ENCODE measurements at places on chromosomes 5 and 9.

DNA sequence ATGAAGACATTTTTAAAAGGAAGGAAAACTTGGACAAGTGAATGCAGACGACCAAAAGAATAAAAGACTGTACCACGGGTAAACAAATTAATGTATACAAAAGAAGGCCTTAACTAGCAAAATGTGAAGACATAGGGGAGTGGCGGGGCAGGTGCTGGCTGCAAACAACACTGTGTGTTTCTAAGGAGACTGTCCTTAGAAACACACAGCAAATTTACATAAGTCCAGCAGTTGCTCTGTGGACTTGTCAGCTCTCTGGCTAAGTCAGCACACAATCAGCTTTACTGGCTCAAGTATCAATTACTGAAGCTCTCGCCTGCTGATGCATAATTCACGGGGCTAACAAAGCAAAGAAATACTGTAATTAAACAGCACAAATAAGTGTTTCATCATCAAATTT, 24.8 kb downstream of the PTBP3 start:
- no peak for DNase-seq

- DNase-seq: no peak
Measured at GRCh38 chr9:98019098-98019497, 36.0 kb downstream of the ANP32B start.

- no peak for DNase-seq
Measured at GRCh38 chr5:128927644-128928043, 37.6 kb upstream of the SLC27A6 start.

- DNase-seq: no peak
Measured at GRCh38 chr9:3526997-3527940, 1.5 kb upstream of the RFX3 start.

DNA sequence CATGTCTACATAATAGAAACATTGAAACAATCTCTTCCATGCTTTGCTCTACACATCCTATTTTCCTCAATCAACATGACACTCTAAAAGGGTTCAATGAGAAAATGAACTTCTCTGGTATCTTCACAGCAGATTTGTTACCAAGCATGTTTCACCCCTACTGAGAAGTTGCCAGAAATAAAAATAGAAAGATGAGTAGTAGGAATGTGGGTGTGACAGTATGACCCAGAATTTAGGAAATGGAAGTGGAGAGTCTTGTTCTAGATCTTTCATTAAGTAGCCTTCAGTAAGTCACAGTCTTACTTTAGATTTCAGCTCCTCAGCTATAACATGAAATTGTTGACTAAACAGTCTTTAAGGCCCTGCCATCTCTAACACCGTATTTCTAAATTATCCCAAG, 581.8 kb downstream of the EFNA5 start:
- DNase-seq: no peak

- DNase-seq: no peak
Measured at GRCh38 chr9:38294220-38294960, 98.1 kb upstream of the ALDH1B1 start.

DNA sequence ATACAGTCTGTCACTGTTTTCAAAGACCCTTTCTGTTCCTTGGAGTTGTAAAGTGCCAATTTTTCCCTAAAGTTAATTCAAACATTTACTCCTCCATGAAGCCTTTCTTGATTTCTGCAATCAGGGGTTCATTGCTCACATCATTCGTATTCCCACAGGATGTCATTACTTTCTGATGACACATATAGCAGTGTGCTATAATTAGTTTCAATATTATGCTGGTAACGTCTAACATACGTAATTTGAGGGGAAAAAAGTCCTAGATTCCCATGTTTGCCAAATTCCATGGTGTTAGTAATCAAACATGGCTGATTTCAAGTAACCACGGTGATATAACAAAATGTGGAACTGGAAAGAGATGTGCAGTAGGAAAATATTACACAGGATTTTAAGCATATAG, 468.2 kb upstream of the MEF2C start:
- DNase-seq: no peak

GRCh38 chr5:146440353-146440752, 6.8 kb upstream of the TCERG1 start:
- DNase-seq: no peak

DNA sequence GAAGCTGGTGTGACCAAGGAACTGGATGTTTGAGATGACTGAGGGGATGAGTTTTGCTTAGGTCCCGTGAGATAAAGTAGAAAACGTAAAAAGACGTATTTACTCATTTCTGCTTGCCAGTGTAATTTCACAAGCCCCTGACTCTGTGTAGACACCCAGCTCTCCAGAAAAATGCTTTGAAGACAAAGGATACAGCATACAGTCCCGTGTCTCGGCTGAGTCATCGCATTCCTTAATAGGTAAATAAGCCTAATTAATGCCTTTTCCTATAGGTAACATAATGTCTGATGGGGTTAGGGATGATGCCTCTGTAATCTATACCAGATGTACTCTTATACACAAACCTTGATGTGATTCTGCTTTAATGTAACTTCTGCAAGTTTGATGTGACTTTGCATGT, 20.2 kb downstream of the S100Z start:
- DNase-seq: no peak

DNA sequence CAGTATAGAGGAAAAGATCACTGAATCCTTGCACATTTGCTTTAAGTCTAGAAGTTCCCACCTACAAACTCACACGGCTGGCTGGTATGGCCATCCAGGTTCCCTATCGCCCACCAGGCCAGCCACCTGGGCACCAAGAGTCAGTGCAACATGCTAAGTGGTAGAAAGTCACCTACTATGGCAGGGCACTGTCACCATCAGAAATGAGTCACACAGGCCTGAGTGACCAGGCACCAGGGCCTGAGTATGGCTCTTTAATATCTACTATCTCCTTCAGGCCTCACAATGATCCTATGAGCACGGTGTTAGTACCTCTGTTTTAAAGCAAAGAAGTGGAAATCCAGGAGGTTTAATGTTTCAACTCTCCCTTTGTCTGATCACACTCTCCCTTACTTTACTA, 156.2 kb downstream of the CDK5RAP2 start:
- DNase-seq: no peak

DNA sequence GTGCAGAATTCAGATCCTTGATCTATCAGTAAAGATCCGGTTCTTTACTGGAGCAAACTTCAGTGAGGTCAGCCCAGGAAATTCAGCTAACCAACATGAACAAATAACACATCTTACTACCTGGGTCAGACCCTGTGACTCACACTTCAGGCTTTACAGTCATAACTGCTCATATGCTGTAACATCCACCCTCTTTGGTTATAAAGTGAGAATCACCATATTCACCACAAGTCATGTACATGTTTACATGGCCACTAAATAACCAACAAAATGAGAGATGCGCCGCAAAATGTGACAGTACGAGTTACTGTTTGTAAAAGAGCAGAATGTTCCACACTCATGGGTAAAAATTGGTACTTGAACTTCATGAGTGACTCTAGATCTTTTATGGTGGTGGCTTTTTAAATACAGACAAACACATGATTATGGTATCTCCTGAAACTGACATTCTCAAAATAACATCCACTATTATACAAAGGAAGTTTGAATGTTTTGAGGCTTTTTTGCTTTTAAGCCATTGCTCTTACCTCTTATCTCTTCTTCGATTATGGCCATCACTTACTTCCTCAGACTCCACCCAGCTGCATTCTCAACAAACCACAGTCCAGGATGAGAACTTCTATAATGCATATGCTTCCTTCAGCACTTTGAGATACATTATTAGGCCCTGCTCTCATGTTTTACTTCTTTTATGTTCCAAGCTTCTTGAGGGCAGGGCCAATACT, 516.6 kb downstream of the RAB3C start:
- no peak for DNase-seq

GRCh38 chr9:98369066-98369425, 113.6 kb upstream of the TBC1D2 start:
- DNase-seq: no peak

- no peak for DNase-seq
Measured at GRCh38 chr9:31470051-31470450, 914.4 kb upstream of the ACO1 start.

- no peak for DNase-seq
Measured at GRCh38 chr5:127088251-127088650, 14.9 kb upstream of the C5orf63 start.

GRCh38 chr9:32251539-32251938, 132.9 kb upstream of the ACO1 start:
- no peak for DNase-seq

DNA sequence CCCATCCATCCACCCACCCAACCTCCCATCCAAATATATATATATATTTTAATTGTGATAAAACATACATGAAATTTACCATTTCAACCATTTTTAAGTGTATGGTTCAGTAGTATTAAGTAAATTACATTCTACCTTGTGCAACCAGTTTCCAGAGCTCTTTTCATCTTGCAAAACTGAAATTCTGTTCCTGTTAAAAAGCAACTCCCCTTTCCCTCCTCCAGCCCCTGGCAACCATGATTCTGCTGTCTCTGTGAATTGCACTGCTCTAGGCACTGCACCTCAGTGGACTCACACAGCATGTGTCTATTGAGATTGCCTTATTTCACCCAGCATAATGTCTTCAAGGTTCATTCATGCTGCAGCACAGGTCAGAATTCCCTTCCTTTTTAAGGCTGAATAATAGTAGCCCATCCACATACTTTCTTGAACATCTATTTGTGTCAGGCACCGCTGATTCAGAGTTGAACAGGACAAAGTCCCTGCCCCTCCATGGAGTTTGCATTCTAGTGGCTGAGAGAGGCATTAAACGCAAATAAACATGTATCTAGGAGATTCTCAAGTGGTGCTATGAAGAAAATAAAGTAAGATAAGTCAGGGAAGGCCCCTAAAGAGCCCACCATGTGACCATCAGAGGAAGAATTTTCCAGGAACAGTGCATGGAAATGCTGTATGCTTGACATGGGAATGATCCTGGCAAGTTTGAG, 24.0 kb downstream of the CSF1R start:
- no peak for DNase-seq

DNA sequence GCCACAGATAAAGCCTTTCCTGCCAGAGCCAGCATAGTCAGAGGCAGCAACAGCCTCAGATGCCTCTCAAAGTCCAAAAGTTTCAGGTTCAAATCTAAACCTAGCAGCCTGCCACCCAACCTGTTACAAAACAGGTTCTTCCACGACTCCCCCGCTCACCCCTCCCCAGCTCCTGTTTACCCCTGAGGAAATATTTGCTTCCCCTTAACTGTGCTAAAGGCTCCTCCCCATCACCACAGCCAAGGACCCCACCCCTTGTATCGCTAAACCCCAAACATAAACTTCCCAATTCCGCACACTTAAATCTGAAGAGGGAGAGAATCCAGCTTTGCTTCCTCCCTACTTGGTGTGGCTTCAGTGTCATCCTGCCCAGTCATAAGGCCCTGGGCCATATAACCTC, 15.4 kb upstream of the VDAC1 start:
- no peak for DNase-seq

DNA sequence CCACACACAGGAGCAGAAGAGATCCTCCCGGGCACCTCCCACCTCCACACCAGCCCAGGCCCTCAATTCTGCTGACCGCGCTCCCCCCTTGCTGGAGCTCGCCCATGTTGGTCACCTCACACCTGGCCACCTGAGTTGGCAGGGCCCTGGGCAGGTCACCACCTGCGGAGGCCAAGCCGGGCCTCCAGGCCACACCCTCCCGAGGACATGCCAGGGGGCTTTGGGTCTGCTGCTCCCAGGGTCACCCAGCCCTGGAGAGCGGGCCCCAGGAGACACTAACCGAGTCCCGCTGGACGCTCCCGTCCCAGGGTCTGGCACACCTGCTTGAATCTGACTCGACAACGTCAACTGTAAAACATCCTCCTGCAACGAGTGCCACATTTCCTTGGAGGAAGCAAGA, 2.1 kb downstream of the SOHLH1 start:
- no peak for DNase-seq

DNA sequence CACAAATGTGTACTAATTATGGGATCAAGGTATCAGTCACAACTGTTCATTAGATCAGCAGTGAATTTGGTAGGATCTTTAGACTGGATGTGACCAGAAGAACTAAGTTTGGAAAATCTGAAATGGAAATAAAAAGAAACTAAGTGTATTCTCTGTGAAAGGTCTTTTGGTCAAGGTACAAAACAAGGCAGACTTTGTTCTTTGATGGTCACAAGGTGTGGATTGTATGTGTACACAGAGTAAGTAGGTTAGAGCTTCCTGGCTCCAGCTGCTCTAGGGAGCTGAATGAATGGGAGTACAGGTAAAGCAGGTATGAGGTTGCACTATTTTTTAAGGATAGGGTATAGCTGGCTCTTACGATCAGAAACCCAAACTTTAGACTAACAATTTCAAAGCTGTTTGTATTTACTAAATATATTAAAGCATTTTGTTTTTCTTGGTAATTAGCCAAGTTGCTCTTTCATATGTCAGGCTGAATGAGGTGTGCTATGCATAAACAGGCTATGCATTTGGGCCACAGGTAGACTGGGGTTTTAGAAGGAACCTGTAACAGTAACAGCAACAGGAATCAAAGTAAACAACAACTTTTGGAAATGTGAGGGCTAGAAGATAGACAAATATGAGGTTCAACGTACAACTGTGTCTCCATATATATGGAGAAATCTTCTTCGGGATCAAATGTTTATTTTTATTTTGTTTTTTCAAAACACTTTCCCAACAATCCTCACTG, 32.5 kb downstream of the FAM169A start:
- DNase-seq: no peak

- DNase-seq: no peak
Measured at GRCh38 chr9:133996531-133997520, 4.7 kb upstream of the VAV2 start.

- no peak for DNase-seq
Measured at GRCh38 chr5:74848553-74849025, 17.6 kb downstream of the FAM169A start.

DNA sequence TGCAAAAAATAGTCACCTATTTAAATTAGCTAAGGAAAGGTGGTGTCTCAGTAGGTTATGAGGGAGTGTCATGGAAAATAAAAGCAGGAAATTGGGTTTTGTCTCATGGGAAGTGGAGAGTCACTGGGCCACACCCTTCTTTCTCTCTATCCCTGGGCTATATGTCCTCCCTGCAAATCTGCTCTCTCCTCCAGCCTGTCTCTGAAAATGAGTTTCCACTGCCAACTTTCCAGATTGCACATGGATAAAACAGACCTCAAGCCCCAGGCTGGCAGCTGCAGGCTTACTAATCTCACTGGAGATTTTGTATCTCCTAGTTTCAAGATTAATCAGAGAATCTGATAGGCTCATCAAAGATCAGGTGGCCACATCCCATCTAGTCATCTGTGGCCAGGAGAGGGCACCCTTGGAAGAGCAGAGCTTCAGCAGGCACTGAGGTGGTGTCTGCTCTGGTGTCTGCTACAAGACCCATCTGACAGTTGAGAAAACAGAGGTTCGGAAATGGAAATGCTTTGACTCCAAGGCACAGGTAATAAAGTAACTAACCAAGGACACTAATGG, 178.9 kb downstream of the MSX2 start:
- no peak for DNase-seq

DNA sequence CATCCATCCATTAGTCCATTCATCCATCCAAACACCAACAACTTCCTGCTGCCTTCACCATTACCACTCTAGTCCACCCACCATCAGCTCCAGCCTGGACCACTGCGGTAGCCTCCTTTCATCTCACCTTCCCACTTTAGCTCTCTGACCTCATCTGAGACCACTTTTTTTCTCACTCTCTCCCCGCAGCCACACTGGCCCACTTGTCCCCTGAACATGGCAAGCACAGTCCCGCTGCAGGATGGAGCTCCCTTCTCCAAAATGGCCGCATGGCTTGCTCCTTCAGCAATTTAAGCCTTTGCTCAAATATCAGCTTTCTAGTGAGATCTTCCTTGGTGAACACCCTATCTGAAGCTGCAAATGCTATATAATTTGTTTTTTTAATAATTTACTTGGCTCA, 11.1 kb downstream of the CSF1R start:
- DNase-seq: no peak
